ENCODE measurements at places on chromosomes 6 and 20.
A peak's percentile ranks its signal among the peaks of the same experiment; 100 is the strongest.

- DNase-seq: no peak
These were observed at the start of gene HS3ST5 for GRCh38 chr6:114342826-114343781. Gene HS3ST5 (minus strand): TSS chr6:114343023. CDS start chr6:114062845, 280,178 bp downstream.

DNA sequence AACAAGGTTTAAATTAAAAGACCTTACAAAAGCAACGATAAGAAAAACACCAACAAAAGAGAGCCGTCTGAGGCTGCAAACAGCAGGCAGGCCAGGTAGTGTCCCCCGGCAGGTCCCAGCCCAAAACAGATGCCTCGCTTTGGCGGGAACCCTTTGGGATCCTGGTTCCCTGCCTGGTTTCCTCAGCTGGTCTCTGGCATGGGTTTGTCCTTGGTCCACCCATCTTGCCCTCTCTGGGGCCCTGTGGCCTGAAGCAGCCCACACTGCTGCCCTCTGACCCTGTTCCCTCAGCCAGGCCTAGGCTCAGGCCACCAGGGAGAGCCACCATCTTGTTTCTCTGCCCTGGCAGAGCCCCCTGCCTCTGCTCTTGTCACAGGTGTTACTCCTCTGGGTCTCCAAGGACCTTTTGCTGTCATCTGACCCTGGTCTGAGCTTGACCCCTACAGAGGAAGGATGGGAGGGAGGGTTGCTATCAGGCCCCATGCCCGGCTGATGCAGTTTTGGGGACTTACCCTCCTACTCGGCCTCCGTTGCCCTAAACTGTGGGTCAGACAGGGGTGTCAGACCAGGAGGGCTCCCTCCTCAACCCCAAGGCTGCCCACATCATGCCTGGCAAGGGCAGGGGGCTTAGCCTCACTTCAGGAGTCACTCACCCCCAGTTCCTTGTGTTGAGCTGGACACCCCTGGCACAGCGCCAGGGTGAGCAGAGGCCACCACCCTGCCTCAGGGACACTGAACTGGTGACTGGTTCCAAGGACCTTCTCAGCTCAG lies 30.6 kb upstream of the GRM4 start:
- DNase-seq: no peak

- DNase-seq: peak; percentile 60
These were observed 8.6 kb upstream of the YTHDF1 start for GRCh38 chr20:63224412-63225081.

- DNase-seq: no peak
These were observed 25.3 kb upstream of the KIAA1586 start for GRCh38 chr6:57021086-57021720.

- DNase-seq: no peak
These were observed 188.2 kb downstream of the CDKAL1 start for GRCh38 chr6:20722455-20722854.

Data from left ventricle myocardium inferior (tissue), 1 donor.